ENCODE measurements at places on chromosomes 6 and 20. TPM values are rescaled to one million over a fixed set of nuclear protein-coding genes. Genes with fewer than 3 reads are reported as not detected.
A peak's percentile ranks its signal among the peaks of the same experiment; 100 is the strongest.

DNA sequence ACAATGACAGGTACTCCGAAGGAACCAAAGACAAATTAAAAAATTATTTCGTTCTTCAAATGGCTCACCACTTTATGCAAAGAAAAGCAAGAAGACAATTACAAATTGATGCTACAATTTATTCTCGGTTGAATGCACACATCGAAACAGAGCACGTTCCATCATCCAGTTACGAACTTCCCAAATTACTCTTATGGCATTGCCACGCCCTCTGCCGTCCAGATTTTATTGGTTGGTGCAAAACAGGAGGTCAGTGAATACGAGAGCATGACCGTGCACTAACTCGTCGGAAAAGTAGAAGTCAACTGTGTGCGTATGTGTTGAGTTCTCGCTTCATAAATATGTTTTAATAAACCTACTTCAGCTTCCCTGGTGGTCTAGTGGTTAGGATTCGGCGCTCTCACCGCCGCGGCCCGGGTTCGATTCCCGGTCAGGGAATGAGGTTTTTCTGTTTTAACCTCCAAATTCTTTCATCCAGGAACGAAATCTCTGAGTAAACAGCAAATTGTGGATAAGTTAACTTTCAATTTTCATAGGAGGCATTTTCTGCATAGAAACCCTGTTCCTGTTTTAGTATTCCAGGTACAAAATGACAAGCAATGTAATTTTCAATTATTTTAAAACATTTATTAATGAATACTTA, 23.2 kb downstream of the ZNF311 start:
- peak; percentile 81 for DNase-seq

BPI gene
- total RNA-seq: 0.27 TPM

GRCh38 chr20:57280221-57280620, 13.8 kb upstream of the BMP7 start:
- no peak for DNase-seq

DNA sequence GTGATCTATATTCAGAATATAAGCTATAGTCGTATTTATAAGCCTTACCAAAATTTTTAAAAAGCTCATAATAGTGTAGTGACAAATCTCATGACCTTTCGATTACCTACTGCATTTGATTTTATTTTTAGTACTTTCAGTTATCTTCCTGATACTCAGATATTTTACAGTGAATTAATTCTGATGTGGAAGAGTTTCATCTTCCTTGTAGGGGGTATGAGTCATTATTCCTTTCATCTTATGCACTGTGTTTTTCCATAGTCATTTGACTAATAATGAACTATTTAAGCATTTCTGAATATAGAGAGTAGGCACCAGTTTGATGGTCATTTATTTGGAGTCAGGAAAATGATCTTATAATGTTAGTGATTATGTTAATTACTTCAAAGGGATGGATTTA, 36.4 kb downstream of the HDGFL1 start:
- no peak for DNase-seq

C20orf204 gene
- 3.8 TPM for total RNA-seq

- DNase-seq: no peak
These were observed 17.2 kb upstream of the MAP3K4 start for GRCh38 chr6:160974304-160974771.

DNA sequence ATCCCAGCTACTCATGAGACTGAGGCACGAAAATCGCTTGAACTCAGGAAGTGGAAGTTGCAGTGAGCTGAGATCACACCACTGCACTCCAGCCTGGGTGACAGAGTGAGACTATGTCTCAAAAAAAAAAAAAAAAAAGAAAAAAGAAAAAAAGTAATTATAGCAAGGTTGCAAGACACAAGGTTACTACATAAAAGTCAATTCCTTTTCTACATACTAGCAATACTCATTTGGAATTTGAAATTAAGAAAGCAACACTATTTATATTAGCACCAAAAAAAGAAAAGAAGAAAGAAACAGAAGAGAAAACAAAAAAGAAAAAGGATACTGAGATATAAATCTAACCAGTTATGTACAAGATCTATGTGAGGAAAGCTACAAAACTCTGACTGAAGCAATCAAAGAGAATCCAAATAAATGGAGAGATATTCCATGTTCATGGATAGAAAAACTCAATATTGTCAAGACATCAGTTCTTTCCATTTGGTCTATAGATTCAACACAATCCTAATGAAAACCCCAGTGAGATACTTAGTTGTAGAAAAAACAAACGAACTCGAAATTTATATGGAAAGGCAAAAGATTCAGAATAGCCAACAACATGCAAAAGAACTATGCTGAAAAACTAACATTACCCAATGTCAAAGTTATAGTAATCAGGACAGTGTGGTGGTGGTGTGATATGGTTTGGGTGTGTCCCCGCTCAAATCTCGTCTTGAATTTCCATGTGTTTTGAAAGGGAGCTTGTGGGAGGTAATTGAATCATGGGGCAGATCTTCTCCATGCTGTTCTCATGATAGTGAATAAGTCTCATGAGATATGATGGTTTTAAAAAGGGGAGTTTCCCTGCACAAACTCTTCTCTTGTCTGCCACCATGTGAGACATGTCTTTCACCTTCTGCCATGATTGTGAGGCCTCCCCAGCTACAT, 73.3 kb downstream of the GPX5 start:
- DNase-seq: no peak

DNA sequence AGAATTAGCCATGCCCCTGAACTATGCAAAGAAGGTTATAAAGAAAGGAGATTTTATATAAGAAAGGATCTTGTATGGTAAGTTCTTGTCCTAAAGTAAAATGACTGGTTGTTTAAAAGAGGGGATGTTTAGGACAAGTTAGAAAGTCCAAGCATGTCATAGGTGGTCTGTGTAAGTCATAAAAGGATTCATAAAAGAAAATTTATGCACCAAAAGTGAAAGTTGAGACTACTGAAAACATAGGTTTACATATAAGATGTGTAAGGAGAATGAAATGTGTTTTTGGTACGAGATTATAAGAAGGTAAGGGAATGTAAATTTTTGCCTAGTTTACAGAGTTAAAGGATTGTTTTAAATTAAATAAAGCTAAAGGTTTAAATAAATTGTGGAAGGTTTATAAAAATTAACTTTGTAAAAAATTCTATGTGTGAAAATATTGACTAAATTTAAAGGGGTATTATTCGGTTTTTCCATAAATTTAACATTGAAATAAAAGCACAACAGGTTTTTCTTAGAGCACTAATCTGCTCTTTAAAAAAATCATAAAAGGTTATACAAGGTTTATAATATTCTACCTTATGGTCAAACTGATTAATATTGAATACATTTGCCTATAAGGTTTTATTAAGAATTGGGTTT, 93.6 kb upstream of the UST start:
- DNase-seq: no peak

KCNK16 gene
- total RNA-seq: not detected

ADTRP gene
- total RNA-seq: not detected

DNA sequence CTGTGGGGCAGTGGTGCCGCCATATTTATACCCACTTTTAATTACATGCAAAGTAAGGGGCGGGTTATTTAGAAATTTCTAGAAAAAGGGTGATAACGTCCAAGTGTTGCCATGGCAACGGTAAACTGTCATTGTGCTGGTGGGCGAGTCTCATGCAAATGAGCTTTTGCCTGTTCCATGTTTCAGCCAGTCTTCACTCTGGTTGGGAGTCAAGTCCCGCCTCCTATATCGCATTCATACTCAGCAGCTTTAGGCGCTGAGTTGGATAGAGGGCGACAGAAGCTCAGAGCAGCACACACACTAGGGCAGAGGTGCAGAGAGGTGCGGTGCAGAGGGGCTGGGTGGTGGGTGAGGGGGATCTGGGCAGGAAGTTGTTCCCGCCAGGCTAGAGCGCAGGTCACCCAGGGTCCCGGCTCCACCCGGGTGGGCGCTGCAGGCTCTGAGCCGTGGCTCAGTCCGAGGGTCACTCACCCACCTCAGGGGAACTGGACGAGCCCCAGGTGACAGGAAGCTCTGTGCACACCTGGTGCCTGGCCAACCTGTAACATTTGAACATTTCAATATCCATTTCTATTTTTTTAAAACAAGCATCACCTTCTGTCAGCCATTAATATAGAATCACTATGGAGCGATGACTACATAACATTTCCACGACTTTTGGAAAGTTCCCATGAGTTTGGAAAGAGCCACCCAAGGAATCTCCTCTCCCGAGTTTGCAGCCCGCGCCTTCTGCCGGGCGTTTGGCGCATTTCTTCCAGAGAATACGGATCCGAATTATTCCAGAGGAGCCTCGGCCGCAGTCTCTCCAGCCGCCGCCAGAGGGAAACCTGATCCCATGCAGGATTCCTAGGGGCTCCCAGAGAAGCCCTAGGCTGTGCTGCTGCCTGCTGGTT, 89.1 kb upstream of the PHACTR3 start:
- DNase-seq: peak; percentile 85

- DNase-seq: peak; percentile 91
These were observed 2.3 kb upstream of the MARCKS start for GRCh38 chr6:113854531-113855499.

- DNase-seq: no peak
These were observed 3.4 kb downstream of the CALHM4 start for GRCh38 chr6:116556814-116557415.

DNA sequence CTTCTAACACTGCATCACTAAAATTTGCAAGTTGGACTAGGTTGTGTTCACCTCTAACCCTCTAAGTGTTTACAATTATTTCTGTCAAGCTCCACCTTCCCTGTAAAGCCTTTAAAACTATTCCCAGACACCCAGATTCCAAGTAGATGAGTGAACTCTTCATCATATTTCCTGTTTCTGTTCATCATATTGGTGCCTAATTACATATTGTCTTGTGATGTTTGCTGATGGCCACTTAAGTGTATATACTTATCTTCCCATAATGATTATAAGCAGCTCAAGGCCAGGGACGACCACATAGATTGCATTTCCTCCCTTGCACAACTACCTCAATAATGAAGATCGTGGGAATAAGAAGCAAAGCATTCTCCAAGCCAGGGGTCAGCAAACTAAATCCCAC, 16.8 kb downstream of the TNFRSF21 start:
- DNase-seq: no peak

GRCh38 chr6:3052481-3053230, 15.6 kb upstream of the RIPK1 start:
- no peak for DNase-seq
